ENCODE measurements at places on chromosomes 5 and 9.
A peak's percentile ranks its signal among the peaks of the same experiment; 100 is the strongest.

DNA sequence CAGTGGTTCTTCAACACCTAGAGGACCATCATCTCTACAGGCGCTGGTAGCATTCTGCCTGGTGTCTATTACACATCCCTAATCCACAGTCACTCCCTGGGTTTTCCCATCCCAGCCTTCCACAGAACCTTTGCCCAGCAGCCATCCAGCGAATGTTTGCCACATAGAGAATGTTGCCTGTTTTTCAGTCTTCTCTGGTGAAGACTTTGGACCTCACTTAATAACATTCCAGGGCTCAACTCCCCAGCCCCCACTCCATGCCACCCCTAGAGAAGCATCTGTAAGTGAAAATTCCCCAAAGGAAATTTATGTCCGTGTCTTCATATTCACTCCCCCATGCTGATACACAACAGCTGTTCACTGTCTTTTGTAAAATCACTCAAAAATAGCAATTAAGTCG, 249.6 kb downstream of the AOPEP start:
- DNase-seq = no peak

- DNase-seq = no peak
Observed at GRCh38 chr5:59054963-59055528, 472.2 kb downstream of the RAB3C start.

GRCh38 chr9:81611664-81612063, 77.7 kb downstream of the TLE1 start:
- no peak for DNase-seq

DNA sequence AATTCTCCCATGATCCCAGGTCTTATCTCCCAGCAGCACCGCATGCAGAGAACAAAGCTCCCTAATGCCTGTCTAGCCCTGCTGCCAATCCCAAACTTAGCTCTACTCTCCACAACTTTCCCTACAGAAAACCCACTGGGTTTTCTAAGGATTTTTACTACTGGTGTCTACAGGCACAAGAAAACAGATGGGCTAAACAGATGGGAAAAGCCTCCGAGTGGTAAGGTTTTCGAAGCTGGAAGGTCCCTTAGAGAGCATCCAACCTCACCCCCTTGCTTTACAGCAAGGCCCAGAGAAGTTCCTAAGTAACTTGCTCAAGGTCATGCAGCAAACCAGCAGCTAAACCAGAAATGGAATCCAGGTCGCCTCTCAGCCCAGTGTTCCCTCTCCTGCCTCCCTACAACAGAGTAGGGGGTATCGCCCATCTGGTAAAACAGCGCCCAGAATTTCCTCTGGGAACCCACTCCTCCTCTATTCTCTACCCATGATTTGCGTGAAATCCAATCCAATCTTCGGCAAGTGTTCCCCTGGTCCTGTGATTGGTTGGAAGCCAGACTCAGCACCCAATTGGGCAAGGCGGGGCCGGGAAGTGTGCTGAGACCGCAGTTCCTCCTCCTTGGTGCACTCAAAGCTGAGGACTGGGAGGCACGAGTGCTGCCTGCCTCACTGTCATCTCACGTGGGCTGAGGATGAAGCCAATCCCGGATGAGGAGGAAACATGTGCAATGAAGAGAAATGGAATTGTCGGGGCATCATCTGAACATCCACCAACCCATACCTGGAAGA, 20.8 kb downstream of the CPLX2 start:
- DNase-seq = no peak

- no peak for DNase-seq
Observed at GRCh38 chr5:79806741-79807140, 117.1 kb downstream of the CMYA5 start.

GRCh38 chr5:56272765-56273164, 39.6 kb upstream of the ANKRD55 start:
- no peak for DNase-seq

DNA sequence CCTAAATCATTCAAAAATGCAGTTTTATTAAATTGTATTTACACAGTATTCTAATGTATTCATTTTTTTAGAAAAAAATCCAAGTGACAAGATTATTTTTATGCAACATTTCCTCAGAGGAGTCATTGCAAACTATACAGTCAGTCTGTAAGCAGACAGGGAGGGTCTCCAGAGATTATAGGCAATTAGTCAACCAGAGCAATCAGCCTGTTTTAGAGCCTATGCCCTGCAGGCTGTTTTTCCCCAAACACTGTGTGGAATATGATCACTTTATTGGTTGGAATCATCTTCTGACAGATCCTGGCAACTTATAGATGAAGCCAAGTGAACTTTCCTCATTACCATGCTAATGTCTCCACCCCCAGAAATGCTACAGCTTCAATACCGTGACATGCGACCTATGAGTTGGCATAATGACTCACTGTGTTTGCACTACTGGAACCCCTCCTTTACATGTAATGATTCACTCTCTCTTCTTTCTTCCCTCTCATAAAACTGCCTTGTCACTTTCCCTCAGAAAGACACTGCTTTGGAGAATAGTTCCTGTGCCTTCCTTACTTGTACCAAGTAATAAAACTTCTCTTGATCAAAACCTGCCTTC, 577.7 kb upstream of the FTMT start:
- peak; percentile 31 for DNase-seq

DNA sequence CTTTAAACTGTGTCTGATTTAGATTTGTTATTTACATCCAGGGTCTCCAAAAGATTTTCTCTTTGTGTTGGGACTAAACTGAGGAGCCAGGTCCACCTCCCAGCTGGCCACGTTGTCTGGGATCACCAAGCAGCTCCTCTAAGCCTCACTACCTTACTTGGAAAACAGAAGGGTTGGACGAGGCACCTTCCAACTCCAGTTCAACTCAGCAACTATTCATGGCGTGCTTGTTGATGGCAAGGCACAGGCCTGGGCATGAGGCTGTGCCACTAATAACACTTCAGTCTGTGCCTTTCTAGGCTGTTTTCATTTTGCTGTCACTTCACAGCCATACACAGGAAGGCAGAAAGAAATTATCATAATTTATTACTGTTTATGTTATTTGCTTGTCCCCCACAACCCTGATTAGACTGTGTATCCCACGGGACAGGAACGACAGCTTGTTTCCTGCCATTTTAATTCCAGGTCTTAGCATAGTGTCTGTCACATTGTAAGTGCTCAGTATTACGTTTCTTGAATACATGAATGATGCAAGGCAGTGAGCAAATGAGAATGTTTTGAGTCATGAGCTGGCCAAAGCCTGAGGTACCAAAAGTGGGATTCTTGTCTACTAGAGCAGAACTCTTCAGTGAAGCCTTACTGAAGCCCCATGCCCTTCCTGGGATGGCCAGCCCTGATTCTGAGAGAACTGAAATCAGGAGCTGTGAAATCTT, 125.8 kb downstream of the GALNT10 start:
- DNase-seq = no peak

DNA sequence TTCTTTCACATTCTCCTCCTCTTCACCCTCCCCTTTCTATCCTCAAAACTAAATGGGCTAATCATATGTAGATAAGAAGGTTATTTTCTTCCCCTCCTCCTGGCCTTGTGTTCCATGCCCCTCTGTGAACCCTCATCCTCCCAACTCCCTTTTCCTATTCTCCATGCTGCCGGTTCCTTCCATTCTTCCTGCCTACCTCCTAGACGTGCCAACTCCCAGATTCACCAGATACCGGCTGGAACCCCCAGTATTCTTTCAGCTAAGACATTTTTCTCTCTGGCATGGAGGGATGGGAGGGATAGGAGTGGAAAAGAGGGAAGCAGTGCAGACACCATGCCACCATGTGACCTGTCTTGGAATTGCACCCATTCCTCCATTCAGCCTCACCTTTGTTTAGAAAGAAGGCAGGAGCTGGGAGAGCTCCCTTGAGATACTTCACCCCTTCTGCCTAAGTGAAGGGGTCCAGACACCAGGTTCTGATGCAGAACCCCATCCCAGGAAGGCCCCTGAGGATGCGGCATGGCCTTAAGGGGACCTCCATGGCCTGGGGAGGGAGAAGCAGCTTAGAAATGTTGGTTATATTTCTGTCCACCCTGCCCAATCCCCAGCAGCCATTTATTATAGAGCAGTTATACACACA, 4.8 kb downstream of the DNAJB5 start:
- DNase-seq = no peak

DNA sequence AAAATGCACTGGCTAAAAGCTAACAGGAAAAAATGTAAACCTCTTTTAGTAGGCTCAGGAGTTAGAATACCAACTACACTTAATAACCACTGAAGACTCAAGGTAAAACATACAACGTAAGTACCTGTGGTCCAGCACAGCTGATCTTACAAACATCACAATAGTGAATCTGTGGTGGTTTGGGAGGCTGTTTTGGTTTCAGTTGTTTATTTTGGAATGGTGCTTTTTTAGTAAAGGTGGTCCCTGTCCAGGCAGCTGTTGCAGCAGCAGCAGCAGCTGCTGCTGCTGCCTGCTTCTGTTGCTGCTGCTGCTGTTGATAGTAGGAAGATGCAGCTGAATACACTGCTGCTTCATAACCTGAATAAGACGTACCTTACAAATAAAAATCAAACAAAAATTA, 37.9 kb downstream of the ZFR start:
- DNase-seq = no peak

GRCh38 chr9:34139477-34140146, 13.1 kb upstream of the DCAF12 start:
- peak; percentile 81 for DNase-seq

DNA sequence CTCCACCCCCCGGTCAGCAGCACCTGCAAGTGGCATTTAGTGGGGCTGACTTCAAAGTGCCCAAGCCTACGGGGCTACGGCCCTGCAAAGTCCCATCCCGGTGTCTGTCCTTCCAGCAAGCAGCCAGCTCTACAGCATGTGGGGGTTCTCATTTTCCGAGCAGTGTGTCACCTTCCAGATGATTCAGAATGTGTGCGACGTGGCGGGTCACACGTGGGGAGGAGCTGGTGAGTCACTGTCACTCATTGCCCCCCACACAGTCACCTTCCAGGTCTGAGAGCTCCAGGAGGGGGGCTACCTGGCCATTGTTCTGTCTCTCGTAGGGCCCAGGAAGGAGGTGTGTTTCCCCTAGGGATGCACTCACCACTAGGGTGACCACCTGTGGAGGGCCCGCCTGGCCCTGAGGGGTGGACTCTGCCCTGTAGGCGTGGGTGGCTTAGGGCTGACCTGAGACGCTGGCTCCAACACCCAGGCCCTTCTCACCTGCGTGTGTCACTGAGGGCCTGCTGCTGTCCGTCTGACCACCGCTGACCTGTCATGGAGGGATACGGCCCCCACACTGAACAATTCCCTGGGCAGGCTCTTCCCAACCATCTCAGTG, 70.2 kb downstream of the SEMA4D start:
- DNase-seq = no peak

DNA sequence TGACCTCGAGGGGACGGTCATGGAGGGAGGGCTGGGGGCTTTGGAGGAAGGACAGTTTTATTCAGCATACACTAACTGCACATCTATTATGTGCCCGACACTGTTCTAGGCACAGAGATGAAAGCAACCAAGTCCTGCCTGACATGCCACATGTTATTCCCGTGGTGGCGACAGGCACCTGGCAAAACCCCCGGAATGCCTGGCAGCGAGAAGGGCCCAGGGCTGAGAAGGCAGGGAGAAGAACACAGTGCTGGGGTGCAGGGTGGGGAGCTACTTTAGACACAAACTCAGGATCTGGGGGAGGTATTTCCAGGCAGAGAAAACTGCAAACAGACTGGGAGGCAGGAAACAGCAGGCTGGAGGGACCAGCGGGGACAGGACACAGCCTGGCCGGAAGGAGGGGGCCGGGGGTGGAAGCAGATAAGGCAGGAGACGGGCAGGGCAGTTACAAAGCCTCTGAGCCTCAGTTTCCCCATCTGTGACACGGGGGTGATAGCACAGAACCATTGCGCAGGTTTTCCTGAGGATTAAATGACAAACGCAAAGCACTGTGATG, 77.7 kb downstream of the STK10 start:
- DNase-seq = no peak

All from AG09309 (cell line).